ENCODE measurements at places on chromosomes 3 and 15. TPM values are rescaled to one million over a fixed set of nuclear protein-coding genes. Genes with fewer than 3 reads are reported as not detected.

GRCh38 chr3:18946524-18946923 lies 201.8 kb upstream of the KCNH8 start:
- no peak for DNase-seq

DNA sequence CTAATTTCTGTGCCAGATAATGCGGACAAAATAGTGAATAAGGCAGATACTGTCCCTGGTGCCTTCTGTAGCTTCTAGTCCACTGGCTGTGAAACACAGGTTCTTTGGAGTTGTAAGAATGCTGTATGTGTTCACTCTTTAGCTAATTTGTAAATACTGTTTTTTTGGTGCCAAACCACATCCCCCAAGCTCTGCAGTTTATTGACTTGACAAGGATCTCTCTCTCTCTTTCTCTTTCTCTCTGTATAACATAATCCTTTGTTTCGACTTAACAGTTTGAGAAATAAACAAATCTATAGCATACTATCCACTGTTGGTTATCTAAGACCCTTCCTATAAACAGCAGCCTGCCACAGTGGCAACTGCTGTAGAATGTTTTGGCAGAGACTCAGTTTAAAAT lies 7.6 kb downstream of the SMAD3 start:
- no peak for DNase-seq

BOC gene
- 91.0 TPM for total RNA-seq

GRCh38 chr3:184448321-184449160 lies 68.7 kb downstream of the CHRD start:
- peak; percentile 85 for DNase-seq

DNA sequence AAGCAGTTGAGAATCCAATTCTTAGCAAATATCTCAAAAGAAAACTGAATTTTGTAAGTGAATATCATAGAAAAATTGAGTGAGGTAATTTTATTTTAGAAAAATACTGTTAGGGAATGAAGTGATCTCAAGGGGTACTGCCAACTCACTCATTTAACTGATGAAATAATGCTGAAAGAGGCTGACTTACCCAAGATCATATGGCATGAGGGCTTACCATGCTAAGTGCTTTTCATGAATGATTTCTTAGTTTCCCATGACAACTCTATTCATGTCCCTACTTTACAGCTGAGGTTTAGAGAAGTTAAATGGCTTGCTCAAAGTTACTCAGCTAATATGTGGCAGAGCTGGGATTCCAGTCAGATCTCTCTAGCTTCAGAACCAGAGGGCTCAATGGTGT lies 30.6 kb downstream of the CCDC14 start:
- no peak for DNase-seq

DNA sequence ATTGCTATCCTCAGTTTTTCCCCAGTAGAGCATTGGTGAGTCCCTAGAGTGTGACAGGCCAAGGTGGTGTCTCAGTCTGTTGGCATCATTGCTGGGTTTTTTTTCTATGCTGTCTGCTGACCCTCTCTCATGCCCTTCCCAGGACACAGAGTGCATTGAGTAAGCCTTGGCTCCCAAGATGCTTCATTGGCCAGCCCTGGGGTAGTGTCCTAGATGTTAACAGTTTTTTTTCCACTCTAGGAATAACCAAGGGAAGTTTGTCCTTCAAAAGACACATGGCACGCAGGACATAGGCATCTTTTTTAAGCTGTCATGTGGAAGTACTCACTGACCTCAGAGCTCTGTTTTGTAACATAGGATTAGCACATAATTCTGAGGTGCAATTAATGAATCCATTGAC lies 19.5 kb downstream of the ADAMTSL3 start:
- DNase-seq, result no peak

DNA sequence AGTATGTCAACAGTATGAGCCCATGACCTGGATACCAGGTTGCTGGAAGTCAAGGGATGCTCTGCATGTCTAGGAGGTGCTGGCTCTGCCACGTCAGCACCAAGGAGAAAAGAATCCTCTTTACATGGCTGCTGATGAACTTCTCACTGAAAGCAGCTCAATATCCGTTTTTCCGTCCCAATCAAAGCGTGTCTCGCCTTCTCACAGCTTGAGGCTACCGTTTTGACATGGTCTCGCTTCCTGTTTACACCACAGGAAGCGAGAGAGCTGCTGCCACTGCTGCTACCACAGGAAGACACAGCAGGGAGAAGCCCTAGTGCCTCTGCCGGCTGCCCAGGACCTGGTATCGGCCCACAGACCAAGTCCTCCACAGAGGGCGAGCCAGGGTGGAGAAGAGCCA lies 27.3 kb downstream of the STARD5 start:
- DNase-seq, result no peak

DNA sequence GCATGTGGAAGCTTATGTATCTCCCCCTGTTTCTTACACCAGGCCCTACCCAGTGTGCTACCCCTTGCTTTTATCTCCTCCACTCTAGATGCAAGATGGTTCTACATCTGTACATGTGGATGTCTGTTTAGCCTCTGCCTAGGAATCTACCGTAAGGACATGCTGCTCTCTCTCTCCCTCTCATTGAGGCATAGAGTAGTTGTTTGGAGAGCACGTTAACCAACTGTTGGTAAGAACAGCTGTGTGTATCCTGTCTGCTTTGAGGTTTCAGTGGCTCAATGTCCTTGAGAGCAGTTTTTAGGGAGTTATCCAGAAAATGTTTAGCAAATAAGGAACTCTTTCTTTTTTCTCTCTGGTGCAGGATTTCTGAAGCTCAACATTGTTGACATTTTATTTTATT lies 152.8 kb downstream of the DNAJB8 start:
- no peak for DNase-seq

FOXL2 gene
- total RNA-seq, result 0.17 TPM

PRRT3 gene
- 2.3 TPM for total RNA-seq

SAXO2 gene
- 1.7 TPM for total RNA-seq

DNA sequence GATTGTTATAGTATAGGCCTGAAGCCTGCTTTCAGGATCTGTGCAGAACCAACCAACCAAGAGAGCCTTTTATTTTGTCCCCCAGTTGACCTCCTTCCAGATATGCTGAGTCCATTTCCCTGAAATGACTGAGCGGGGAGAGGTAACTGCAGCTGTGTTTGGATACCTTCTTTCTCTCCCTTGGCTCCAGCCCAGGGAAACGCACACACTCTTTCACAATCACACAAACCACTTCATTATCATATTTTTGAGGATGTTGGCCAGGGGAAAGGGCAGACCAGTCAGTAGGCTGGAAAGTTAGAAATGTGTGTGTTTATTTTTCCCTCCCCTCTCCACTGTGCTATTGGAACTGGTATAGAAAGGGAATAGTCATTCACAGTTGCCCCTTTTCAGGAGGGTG lies 417.7 kb upstream of the TBL1XR1 start:
- peak; percentile 93 for DNase-seq

- no peak for DNase-seq
Measured at GRCh38 chr3:46713898-46714552, 3.6 kb downstream of the PRSS50 start.

SEMA7A gene
- 1.2 TPM for total RNA-seq

GRCh38 chr3:187821616-187822317 lies 76.5 kb upstream of the BCL6 start:
- DNase-seq, result peak; percentile 53

DNA sequence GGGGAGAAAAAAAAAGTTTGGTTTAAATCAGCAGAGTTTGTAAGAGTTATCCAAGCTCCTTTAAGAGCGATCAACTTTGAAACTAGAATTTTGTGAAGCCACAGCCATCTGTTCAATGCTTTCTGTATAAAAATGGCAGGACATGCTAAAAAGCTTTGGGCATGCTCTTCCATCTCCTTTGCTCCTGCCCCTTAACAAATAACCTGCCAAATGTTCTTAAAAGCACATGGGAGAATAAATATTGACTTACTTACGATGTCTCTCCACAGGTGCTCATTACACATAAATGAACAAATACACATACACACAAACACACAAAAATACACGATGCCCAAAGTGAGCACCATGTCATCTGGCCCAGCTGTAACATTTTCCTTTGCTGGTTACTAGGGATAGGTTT lies 211.8 kb upstream of the DPH6 start:
- DNase-seq, result no peak

HHLA2 gene
- not detected for total RNA-seq

DNA sequence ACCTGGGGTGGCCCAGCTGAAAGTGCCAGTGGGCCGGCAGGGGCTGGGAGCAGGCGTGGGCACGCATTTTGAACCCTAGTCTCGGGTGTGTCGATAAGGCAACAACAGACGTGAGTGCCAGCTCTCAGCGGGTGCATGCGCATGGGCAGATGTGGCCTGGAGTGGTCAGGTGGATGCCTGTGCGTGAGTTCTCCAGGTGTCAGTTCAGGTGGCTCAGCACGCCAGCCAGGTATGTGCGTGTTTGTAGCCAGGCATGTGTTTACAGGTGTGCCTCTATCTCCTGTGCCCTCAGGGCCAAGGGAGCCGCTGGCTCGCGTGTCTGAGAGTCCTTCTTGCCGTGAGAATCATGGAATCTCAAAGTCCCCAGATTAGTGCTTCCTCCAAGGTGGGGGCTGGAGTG lies 14.8 kb downstream of the CYP1A2 start:
- DNase-seq, result no peak

TTLL13 gene
- total RNA-seq, result not detected

DNA sequence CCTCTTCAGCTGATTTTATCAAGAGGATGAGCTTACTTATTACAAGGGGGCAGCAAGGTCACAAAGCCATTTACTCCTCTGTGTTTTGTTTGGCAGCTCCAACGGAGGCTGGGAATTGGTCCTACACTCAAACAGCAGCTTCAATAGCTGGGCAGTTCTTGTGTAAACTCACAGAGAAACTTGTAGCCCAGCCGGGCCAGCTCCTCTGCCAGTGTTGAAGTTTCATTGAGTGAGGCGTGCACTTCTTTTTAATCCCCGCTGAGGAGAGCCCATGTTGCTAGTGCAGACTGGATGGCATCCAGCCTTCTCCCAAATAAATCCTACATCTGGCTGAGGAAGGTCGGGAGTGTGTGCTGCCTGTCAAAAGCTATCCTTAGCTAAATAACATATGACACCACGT lies 59.5 kb downstream of the BFSP2 start:
- no peak for DNase-seq

GRCh38 chr3:4084271-4084670 lies 218.9 kb upstream of the SETMAR start:
- no peak for DNase-seq

APPL1 gene
- total RNA-seq, result 41.1 TPM

DNA sequence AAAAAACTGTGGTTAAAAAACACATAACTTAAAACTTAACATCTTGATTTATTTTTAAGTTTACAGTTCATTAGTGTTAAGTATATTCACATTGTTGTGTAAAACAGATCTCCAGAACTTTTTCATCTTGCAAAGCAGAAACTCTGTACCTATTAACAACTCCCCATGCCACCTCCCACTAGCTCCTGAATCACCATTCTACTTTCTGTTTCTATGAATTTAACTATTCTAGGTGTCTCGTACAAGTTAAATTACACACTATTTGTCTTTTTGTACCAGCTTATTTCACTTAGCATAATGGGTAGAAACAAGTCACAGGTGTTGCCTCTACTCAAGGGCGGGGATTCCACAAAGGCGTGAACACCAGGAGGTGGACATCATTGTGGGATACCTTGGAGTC lies 43.2 kb downstream of the CRTC3 start:
- DNase-seq, result no peak

- DNase-seq, result no peak
Measured at GRCh38 chr3:65720989-65721737, 317.6 kb downstream of the MAGI1 start.

GRCh38 chr3:100437721-100438622 lies 36.6 kb downstream of the LNP1 start:
- no peak for DNase-seq
